NCI-H82 (cell line): ENCODE measurements at places on chromosomes 11 and 22.

GRCh38 chr11:94303966-94304958, at the start of gene IZUMO1R:
IZUMO1R (plus strand) TSS chr11:94304580; CDS start chr11:94305637, 1,057 bp downstream.
- DNase-seq: no peak

GRCh38 chr11:60971520-60971919, at the start of gene CD6:
CD6 (plus strand) TSS chr11:60971680; CDS start chr11:60971866, 186 bp downstream.
- DNase-seq: no peak

DNA sequence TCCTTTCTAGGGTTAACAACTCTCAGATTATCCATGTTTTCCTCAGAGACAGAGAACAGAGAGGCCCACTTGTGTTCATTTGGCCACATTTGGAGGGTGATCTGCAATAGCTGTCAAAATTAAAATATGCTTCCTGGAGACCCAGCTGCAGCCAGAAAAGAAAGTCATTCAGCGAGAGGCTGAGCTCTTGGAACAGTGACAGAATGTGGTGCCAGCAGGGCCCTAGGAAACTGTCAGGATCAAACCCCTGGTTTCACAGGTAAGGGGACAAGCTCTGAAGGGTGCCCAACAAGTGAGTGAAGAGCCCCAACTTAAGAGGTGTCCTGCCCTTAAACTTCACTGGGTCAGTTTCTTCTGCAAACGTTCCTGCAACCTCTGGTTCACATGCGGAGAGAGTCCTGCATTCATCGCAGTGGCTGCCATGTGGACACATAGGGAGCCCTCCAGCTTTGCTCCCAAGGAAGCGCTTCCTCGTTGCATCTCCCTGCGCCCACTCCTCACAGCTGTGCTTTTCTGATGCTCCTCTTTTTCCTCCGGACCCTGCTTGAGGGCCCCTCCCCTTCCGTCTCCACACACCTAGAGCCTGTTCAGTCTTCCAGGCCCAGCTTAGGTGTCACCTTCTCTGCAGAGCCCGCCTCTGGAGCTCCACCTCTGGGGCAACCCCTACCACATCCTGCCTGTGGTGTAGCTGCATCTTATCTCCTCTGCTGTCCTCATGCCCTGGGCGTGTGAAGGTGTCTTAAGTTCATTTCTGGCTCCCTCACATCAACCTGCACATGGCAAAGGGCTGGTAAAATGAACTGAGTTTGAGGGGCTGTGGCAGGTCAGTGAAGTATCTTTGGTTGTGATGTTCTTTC, 3.9 kb downstream of the UCP3 start:
- no peak for DNase-seq

DNA sequence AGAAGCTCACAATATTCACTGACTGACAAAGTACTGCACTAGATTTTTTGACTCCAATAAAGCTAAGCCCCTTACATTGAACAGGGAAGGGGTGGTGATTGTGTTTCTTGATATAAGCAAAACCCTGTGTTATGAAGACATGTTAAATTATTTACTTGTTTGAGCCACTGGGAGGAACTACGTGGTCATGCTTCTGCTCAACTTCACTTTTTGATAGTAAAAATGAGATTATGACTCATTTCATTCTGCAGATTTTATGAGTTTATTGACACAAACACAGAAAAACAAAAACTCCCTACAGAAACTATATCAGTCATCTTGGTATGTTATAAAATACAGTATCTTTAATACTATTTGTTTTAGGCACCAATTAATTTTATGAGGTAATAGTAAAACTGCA, 124.7 kb downstream of the CADM1 start:
- DNase-seq: no peak

- DNase-seq: no peak
Observed at GRCh38 chr11:80414181-80415165, 973.6 kb upstream of the TENM4 start.

DNA sequence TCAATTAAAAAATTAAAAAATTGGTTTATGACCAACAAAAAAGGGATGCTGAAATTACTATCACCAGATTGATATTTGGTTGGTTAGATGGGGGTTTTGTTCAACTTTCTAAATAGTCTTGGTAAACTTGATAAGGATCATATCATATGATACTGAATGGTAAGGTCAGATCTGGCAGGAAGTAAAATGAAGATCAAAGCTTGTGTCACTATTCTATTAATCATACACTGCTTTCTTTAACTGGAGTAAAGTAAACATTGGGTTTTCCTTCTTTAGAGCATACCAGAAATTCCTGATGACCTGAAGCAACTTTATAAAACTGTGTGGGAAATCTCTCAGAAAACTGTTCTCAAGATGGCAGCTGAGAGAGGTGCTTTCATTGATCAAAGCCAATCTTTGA, 40.2 kb downstream of the RRM1 start:
- DNase-seq: no peak
